ENCODE measurements at places on chromosomes 5 and 9. TPM values are rescaled to one million over a fixed set of nuclear protein-coding genes. Genes with fewer than 3 reads are reported as not detected.

DNA sequence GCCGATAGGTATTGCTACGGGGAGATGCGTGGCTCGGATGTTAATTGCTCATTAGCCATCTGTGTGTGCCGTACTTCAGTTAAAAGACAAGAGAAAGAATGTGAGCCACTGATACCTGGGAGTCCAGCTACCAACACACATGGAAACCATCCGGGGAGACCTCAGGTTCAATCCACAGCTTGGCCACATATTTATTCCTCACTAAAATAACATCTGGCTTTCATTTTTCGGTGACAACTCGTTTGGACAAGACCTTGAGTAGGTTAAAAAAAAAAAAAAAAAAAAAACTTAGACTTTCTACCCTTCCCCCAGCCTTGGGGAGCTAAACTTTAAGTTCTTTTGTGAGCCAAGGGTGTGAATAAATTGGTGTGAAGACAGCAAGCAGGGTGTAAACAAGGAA lies 84.1 kb downstream of the SLIT3 start:
- DNase-seq = no peak

DNA sequence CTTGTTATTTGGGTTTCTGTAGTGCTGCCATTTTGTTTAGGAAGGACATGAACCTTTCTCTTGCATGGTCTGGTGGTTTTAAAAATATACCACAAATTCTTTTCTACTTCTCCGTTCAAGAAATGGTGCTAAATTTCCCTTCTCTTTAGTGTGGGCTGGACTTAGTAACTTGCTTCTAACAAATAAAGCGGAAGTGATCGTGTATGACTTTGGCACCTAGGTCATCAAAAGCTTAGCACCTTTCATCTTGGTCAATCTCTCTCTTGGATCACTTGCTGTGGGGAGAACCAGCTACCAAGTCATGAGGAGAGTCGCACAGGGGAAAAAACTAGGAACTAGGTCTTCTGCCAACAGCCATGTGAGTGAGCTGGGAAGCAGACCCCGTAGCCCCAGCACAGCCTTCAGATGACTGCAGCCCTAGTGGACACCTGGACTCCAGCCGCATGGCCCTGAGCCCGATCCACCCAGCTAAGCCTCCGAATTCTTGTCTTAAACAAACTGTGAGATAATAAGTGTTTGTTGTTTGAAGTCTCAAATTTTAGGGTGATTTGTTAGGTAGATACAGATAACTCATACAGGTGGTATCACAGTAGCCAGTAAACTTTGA lies 87.7 kb upstream of the CKMT2 start:
- DNase-seq = no peak

- no peak for DNase-seq
Measured at GRCh38 chr9:73549991-73550390, 398.3 kb downstream of the ANXA1 start.

- no peak for DNase-seq
Measured at GRCh38 chr9:95609426-95609825, 92.7 kb upstream of the PTCH1 start.

- no peak for DNase-seq
Measured at GRCh38 chr5:78482948-78483347, 122.5 kb downstream of the SCAMP1 start.

GRCh38 chr9:100011062-100011681 lies 87.6 kb downstream of the ERP44 start:
- DNase-seq = no peak

RAPGEF1 gene
- 44.8 TPM for polyA plus RNA-seq

SPINK4 gene
- not detected for polyA plus RNA-seq

FSTL4 gene
- polyA plus RNA-seq = 0.14 TPM

ASS1 gene
- 18.0 TPM for polyA plus RNA-seq

SMIM33 gene
- not detected for polyA plus RNA-seq

INSL4 gene
- not detected for polyA plus RNA-seq

CCIN gene
- 0.08 TPM for polyA plus RNA-seq

MYORG gene
- polyA plus RNA-seq = 4.2 TPM

PLPP7 gene
- 3.5 TPM for polyA plus RNA-seq
